Right ventricle myocardium superior (tissue), 1 donor: ENCODE measurements at places on chromosomes 11 and 22. TPM values are rescaled to one million over a fixed set of nuclear protein-coding genes. Genes with fewer than 3 reads are reported as not detected.

The VSIG10L2 gene
- 0.08 TPM for total RNA-seq

The SLC35E4 gene
- 4.1 TPM for total RNA-seq

The CCDC81 gene
- total RNA-seq: 0.32 TPM

The PANX1 gene
- 21.7 TPM for total RNA-seq

The CCDC188 gene
- total RNA-seq: 0.30 TPM

The TRIM34 gene
- 1.6 TPM for total RNA-seq

The DBX1 gene
- total RNA-seq: not detected

The HTR3B gene
- not detected for total RNA-seq

The KRTAP5-5 gene
- total RNA-seq: not detected

The APOC3 gene
- total RNA-seq: 0.46 TPM

The NXPE4 gene
- not detected for total RNA-seq

The SCUBE1 gene
- 0.24 TPM for total RNA-seq

The AGBL2 gene
- total RNA-seq: 0.35 TPM

The KRTAP5-1 gene
- not detected for total RNA-seq

The KRTAP5-8 gene
- not detected for total RNA-seq

The NPTXR gene
- 16.8 TPM for total RNA-seq

The GLYAT gene
- 0.22 TPM for total RNA-seq

The CYTH4 gene
- total RNA-seq: 7.0 TPM

The ROBO4 gene
- 21.9 TPM for total RNA-seq
